ENCODE measurements at places on chromosomes 1 and 21.

GRCh38 chr1:227440182-227440581, 121.9 kb upstream of the CDC42BPA start:
- DNase-seq = no peak

- no peak for DNase-seq
These were observed 211.1 kb downstream of the MATN1 start for GRCh38 chr1:30511991-30512913.

DNA sequence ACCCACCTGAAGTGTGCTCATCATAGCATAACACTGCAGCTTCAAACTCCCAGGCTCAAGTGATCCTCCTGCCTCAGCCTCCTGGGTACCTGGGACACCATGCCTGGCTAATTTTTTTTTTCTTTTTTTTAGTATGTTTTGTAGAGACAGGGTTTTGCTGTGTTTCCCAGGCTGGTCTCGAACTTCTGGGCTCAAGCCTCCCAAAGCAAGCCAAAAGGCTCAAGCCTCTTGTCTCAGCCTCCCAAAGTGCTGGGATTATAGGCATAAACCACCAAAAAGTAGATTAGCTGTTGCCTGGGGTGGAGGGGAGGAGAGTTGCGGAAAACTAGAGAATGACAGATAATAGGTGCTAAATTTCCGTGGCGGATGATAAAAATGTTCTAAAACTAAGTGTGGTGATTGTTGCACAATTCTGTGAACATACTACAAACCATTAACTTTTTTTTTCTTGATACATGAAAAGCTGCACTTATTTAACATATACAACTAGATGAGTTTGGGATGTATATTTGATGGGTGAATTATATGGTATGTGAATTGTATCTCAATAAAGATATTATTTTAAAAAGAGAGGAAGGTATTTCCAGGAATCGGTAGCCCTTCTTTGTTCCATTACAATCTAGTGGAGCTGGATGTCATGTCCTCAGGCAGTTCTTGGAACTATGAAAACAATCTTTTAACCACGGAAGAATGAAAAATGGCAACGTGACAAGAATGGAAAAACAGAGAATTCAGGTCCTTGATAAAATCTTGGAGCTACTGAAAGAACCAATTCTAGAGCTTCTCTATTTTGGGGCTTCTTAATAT, 27.3 kb upstream of the MED18 start:
- DNase-seq = no peak

- no peak for DNase-seq
These were observed 300.3 kb downstream of the GRIK1 start for GRCh38 chr21:29639366-29640079.

GRCh38 chr1:61005614-61006580, 76.5 kb upstream of the NFIA start:
- DNase-seq = no peak

- DNase-seq = no peak
These were observed 438.5 kb downstream of the PTPRU start for GRCh38 chr1:29674627-29675326.

GRCh38 chr1:85200463-85201339, at the start of gene SYDE2:
TSS of gene SYDE2 (minus strand) at chr1:85201016. CDS start at chr1:85200996, 20 bp downstream.
- DNase-seq = peak; percentile 82

DNA sequence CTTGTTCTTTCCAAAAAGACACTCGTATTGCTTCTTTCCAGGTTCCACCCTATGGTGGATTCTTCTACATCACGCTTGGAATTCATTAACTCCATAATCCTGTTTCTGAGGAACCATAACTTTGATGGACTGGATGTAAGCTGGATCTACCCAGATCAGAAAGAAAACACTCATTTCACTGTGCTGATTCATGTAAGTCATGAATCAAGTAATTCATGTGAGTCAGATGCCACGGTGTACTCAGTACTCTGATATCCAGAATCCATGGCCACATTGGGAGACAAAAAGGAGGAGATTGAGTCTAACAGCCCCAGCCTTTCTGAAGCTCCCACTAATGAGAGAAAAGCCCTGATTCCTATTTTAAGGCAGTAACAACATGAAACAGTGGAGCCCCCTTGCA, 7.4 kb downstream of the CHI3L2 start:
- DNase-seq = no peak

- DNase-seq = no peak
These were observed 682.4 kb upstream of the ADAMTS5 start for GRCh38 chr21:27649323-27649722.

- DNase-seq = no peak
These were observed 312.7 kb upstream of the C1orf87 start for GRCh38 chr1:60386249-60386648.

- no peak for DNase-seq
These were observed 214.0 kb downstream of the ZC3H11B start for GRCh38 chr1:219398815-219399396.
